ENCODE measurements at places on chromosomes 6 and 20.

DNA sequence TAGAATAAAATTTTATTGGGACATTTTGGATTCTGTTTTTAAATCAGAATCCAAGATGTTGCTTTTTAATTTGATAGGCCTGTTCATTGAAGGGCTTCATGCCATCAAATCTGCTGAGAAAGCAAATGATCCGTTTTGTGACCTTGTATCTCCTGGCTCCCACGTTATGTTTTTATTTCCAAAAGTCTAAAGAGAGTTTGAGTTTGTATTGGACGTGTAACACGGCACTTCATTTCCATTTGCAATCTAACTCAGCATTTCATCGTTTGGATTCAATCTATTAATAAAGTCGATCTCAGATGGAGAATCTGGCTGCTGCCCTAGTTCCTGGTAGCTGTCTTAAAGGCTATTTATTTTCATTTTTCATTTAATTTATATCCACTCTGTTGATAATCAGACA is 17.0 kb downstream of the KIF25 start:
- no peak for DNase-seq

DNA sequence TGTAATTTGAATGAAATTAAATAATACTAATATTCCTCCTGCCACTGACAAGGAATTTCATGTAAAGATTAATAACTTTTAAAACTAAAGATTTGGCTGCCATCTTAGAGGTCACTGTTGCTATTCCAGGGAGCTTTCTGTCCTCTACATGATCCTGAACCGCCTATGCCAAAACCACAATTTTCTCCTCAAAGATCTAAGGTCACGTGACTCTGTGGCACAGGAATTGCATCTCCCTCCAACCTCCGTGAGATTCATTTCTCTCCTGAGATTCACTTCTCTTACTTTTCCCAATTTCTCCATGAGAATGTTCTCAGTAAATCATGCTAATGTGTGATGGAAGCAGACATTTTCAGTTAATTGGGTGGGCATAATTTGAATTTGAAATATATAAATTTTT is 379.6 kb upstream of the TSHZ2 start:
- no peak for DNase-seq

GRCh38 chr20:10449270-10449669 is 14.2 kb downstream of the SLX4IP start:
- no peak for DNase-seq

- DNase-seq: no peak
Observed at GRCh38 chr6:36054956-36055355, 27.3 kb downstream of the MAPK14 start.

- DNase-seq: no peak
Observed at GRCh38 chr6:5981126-5982026, 25.3 kb downstream of the NRN1 start.

GRCh38 chr6:62338477-62338876 is 52.5 kb upstream of the KHDRBS2 start:
- DNase-seq: no peak

DNA sequence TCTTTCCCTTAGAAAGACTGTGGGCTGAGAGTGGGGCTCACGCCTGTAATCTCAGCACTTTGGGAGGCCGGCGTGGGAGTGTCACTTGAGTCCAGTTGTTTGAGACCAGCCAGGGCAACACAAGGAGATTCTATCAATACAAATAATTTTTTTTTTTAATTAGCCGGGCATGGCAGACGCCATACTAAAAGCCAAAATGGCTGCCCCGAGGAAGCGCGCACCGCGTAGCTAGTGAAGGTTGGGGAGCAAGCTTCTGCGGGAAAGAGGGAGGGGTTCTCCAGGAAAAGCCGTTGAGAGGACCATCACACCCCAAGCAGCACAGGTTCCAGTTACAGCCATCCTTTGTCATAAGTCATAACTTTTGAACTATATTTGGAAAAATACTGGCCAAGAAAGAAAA is 21.3 kb upstream of the PNRC1 start:
- DNase-seq: no peak

- DNase-seq: no peak
Observed at GRCh38 chr6:37838219-37838921, 18.8 kb downstream of the ZFAND3 start.

GRCh38 chr6:47663462-47664216 is 34.7 kb upstream of the ADGRF4 start:
- DNase-seq: no peak

- DNase-seq: no peak
Observed at GRCh38 chr6:112697265-112697664, 350.1 kb downstream of the RFPL4B start.

GRCh38 chr20:44632103-44632752 is 19.3 kb downstream of the ADA start:
- DNase-seq: no peak

GRCh38 chr20:41330343-41330720 is 10.3 kb upstream of the LPIN3 start:
- no peak for DNase-seq

DNA sequence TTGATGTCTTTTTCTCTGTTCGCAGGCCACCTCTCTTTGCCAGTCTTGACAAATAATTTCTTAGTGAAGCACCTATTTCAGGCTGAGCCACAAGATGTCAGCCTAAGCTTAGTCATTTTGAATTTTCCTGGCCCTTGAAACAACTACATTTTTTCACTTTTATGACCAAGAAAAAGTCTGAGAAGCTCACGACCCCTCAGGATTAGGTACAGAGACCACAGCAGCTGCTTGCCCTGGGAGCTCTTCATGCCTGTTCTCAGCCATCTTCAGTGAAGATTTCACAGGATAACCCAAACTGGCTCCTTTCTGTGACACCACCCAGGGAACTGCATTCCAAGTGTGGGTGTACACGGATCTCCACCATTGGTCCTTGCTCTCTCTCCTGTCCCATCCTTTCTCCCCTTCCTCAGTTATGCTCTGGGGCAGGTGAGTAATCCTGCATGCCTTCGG is 38.4 kb upstream of the SPTLC3 start:
- no peak for DNase-seq

DNA sequence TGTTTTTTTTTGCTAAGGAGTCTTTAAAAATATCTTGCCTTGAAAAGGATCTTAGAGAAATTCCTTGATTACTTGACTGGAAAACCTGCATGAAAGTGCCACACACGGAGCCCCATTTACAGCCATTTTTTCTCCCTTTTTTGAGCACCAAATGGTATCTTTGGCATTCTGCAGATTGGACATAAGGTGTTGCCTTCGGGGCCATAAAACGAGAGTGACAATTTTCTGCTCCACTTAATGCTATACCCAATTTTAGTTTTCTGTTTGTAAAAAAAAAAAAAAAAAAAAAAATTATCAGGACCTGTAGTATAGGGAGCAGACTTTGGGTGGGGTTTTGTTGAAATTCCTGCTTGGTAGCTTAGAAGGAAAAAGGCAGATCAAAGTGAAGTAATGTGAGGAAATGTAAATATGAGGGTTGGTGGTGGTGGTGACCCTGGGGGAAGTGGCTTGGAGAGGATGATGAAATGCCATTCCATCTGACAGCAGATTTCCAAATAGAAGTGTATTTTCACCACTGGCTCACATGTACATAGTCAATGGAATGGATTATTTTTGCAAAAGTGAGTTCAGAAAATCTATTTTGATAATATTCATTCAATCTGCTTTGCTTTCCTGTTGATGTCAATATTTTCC is 212.1 kb upstream of the SOX4 start:
- DNase-seq: no peak

GRCh38 chr6:10583509-10583901 is 62.4 kb downstream of the GCNT2 start:
- no peak for DNase-seq

DNA sequence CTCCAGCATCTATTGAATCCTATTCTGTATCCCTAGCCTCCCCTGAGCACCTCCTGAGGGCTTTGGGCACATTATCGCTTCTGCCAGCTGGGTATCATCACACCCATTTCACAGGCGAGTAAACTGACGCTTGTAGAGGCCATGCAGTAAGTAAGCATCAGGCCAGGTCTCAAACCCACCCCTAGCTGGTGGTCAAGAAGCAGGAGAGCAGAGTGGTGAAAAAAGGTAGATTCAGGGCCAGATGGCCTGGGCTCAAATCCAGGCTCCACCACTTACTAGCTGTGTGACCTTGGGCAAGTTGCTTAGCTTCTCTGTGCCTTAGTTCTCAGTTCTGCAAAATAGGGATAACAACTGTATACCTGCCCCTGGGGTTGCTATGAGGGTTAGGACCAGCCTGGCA is 19.9 kb downstream of the GRM4 start:
- DNase-seq: no peak

Data from activated CD8-positive, alpha-beta memory T cell treated with anti-CD3 and anti-CD28 coated beads, Interleukin-2, amount 10 ng/mL, durations not matched to agents 7 days and 5 days (primary cell).